ENCODE measurements at places on chromosomes 3 and 15.

GRCh38 chr15:93848490-93848889 is 382.9 kb upstream of the MCTP2 start:
- no peak for DNase-seq

- no peak for DNase-seq
Observed at GRCh38 chr15:64137226-64137833, 14.2 kb upstream of the SNX22 start.

GRCh38 chr3:6791161-6791560 is 69.8 kb upstream of the GRM7 start:
- no peak for DNase-seq

GRCh38 chr15:88393719-88394519 is 73.3 kb downstream of the MRPL46 start:
- DNase-seq, result no peak

- no peak for DNase-seq
Observed at GRCh38 chr3:194158942-194159439, 23.0 kb downstream of the HES1 start.

GRCh38 chr3:123119802-123120201 is 53.0 kb downstream of the PDIA5 start:
- DNase-seq, result no peak

GRCh38 chr3:106512846-106513245 is 644.0 kb upstream of the CBLB start:
- DNase-seq, result no peak

All from activated gamma-delta T cell (primary cell).